Spinal cord (tissue), 10 donors: ENCODE measurements at places on chromosomes 1 and 21. TPM values are rescaled to one million over a fixed set of nuclear protein-coding genes. Genes with fewer than 3 reads are reported as not detected.

ACKR1 gene
- total RNA-seq: 6.1 TPM

HEYL gene
- 3.2 TPM for total RNA-seq

OPTC gene
- total RNA-seq: not detected

ADARB1 gene
- total RNA-seq: 18.2 TPM

LGR6 gene
- total RNA-seq: 1.8 TPM

RORC gene
- not detected for total RNA-seq

CYP4Z1 gene
- 1.1 TPM for total RNA-seq

DNA sequence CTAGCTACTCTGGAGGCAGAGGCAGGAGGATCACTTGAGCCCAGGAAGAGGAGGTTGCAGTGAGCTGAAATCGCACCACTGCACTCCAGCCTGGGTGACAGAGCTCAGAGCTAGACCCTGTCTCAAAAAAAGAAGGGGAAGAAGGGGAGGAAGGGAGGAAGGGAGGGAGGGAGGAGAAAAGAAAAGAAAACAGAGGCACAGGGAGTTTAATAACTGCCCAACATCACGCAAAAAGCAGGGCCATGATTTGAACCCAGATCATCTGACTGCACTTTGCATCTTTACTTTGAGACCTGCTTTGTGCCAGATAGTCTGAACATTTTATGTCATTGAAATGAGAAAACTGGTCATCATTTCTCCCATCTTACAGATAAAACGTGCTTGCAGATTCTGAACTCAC lies 2.0 kb downstream of the LURAP1 start:
- H3K36me3 ChIP-seq: peaks cover 2% of the 10 kb centered on the region
- no peaks in the 10 kb centered on the region for H3K27me3 ChIP-seq
- no peak overlapping the region for H3K27ac ChIP-seq

DNA sequence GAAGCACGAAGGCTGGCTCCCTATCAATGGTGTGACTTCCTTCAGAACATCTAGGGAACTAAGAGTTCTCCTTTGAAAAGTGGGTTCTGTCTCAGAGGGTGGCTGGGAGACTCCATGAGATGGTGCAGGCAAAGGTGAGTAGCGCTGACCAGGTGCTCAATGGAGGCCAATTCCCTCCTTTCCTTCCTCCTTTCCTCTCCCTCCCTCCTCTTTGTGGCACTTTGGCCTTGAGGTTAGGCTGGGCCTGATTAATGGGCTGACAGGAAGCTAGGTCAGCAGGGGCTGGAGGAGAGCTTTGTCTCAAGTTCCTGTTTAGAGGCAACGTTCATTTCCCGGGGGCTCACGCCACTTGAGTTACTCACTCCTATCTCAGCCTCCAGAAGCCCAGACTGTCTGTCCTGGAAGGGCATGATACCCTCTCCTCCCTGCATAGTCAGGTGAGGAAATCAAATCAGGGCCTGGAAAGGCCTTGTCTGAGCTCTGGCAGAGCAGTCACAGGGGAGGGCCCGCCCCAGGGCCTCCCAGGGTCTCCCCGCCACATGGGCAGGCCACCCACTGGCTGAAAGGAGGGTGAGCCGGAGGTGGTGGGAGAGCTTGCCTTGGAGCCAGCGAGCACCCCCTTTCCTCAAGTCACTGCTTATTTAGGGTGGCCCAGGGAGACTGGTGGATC lies 58.4 kb upstream of the SSBP3 start:
- peaks cover 63% of the 10 kb centered on the region for H3K4me1 ChIP-seq
- no peak for DNase-seq
- H3K4me3 ChIP-seq: no peak overlapping the region
- H3K27me3 ChIP-seq: no peaks in the 10 kb centered on the region
- no peaks in the 10 kb centered on the region for H3K36me3 ChIP-seq
- H3K27ac ChIP-seq: no peak overlapping the region

DNA sequence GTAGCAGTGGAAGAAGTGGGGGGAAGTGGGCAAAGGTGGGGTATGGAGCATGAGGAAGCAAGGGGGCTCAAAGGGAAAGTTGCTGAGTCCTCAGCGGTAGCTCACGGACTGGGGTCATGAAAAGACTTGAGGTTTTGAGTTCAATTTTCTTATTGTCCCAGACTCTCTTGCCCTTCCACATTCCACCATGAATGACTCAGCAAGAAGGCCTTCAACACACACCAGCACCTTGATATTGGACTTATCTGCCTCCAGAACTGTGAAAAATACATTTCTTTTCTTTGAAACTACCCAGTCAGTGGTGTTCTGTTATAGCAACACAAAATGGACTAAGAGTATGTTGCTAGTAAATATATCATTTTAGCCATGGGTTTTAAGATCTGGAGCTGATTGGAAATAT lies 17.3 kb upstream of the RHBDL2 start:
- H3K36me3 ChIP-seq: no peaks in the 10 kb centered on the region
- DNase-seq: no peak
- no peaks in the 10 kb centered on the region for H3K4me1 ChIP-seq

DNA sequence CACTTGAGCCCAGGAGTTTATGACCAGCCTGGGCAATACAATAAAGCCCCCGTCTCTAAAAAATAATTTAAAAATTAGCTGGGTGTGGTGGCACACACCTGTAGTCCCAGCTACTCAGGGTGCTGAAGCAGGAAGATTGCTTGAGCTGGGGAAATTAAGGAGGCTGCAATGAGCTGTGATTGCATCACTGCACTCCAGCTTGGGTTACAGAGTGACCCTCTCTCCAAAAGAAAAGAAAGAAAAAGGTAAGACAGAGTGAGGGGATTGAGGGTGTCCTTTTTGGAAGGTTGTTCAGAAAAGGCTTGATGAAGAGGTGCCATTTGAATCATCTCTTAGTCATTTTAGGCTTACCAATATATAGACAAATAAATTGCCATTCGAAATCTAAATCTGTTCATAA lies 4.0 kb upstream of the SRRM1 start:
- H3K4me3 ChIP-seq: no peak overlapping the region
- no peaks in the 10 kb centered on the region for H3K36me3 ChIP-seq
- H3K27ac ChIP-seq: no peak overlapping the region
- H3K27me3 ChIP-seq: no peaks in the 10 kb centered on the region

- no peak for DNase-seq
- H3K27ac ChIP-seq: no peak overlapping the region
- H3K27me3 ChIP-seq: no peaks in the 10 kb centered on the region
- no peaks in the 10 kb centered on the region for H3K4me1 ChIP-seq
- H3K4me3 ChIP-seq: no peak overlapping the region
These were observed 29.2 kb downstream of the RAP1A start for GRCh38 chr1:111648806-111649205.

DNA sequence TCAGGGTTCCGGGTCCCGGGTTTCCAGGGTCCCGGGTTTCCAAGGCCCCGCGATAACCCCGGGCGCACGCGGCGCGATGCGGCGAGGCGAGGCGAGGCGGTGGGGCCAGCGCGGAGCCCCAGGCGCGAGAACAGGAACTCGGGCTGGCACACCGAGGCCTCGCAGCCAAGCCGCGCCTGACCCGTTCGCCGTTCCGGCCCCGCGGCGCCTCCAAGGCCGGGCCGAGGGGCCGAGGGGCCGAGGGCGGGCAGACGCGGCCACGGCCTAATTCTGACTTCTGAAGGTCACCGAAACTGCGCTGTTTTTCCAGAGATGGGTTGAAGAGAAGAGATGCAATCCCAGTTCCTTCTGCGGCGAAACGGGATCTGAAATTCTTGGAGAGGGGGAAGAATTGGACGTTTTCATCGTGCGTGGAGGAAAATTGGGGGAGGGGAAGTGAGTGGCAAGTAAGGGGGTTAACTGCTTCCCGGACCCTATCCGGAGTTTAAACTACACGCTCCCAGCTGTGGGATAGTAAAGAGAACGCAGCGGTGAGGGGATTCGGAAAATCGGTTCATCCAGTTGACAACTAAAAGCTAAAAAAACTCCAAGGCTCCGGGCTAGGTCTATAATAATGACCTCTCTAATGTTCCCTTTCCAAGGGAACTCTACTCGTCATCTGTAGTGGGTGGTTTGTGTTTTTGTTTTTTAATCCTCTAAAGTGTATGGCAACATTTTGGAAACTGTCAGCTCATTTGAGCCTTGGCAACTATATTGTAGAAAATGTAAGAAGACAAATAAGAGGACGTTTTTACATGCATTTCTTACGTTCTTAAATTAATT lies 8.2 kb downstream of the TBX15 start:
- no peak overlapping the region for H3K4me3 ChIP-seq
- peak; percentile 26 for DNase-seq
- peaks cover 20% of the 10 kb centered on the region for H3K4me1 ChIP-seq
- no peak overlapping the region for H3K27ac ChIP-seq
- peaks cover 95% of the 10 kb centered on the region for H3K27me3 ChIP-seq

GRCh38 chr1:99469550-99469971 lies 176.4 kb upstream of the PALMD start:
- H3K4me3 ChIP-seq: no peak overlapping the region
- H3K27ac ChIP-seq: no peak overlapping the region
- H3K36me3 ChIP-seq: no peaks in the 10 kb centered on the region
- no peak for DNase-seq
- H3K27me3 ChIP-seq: no peaks in the 10 kb centered on the region

DNA sequence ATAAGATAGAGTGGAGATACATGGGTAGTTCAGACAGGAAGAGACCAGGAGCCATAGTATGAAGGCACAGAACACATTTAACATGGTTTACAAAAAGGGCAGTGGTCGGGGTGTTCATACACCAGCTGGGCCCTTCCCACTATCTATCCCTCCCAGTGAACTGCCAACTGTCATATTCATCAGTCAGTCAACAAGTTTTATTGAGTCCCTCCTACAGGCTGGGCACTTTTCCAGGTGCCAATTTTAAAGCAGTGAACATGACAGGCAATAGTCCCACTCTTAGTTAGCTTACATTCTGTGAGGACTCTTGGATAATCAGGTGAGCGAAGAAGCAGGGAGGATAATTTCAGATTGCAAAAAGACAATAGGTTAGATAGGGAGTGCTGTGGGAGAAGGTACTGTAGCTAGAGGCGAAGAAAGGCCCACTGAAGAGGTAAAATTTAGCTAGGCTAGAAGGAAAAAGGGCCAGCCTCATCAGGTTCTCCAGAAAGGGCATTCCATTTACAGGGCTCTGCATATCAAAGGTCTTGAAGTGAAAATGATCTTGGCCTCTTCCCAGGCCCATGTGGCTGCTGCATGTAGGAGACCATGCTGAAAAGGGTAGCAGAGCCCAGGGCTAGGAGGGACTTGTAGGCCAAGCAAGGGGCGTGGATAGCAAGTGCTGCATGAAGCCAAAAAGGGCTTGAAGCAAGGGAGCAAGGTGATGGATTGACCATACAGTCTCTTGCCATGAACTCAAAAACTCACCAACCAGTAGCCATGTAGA lies 274.7 kb upstream of the SNX7 start:
- no peaks in the 10 kb centered on the region for H3K27me3 ChIP-seq
- H3K4me1 ChIP-seq: peaks cover 4% of the 10 kb centered on the region
- DNase-seq: no peak
- H3K27ac ChIP-seq: no peak overlapping the region
- H3K4me3 ChIP-seq: no peak overlapping the region
- no peaks in the 10 kb centered on the region for H3K36me3 ChIP-seq

GRCh38 chr1:8516278-8516777 lies 198.4 kb downstream of the SLC45A1 start:
- H3K4me1 ChIP-seq: peaks cover 14% of the 10 kb centered on the region
- no peak overlapping the region for H3K4me3 ChIP-seq
- H3K27me3 ChIP-seq: no peaks in the 10 kb centered on the region
- no peak overlapping the region for H3K27ac ChIP-seq
- no peaks in the 10 kb centered on the region for H3K36me3 ChIP-seq

- H3K27me3 ChIP-seq: no peaks in the 10 kb centered on the region
- H3K4me1 ChIP-seq: no peaks in the 10 kb centered on the region
- H3K27ac ChIP-seq: no peak overlapping the region
- no peaks in the 10 kb centered on the region for H3K36me3 ChIP-seq
- no peak for DNase-seq
These were observed 43.4 kb downstream of the RPRD2 start for GRCh38 chr1:150407330-150407729.
